ENCODE measurements at places on chromosomes 6 and 20.
A peak's percentile ranks its signal among the peaks of the same experiment; 100 is the strongest.

- DNase-seq: no peak
These were observed 12.4 kb upstream of the MAP3K4 start for GRCh38 chr6:160979061-160979708.

DNA sequence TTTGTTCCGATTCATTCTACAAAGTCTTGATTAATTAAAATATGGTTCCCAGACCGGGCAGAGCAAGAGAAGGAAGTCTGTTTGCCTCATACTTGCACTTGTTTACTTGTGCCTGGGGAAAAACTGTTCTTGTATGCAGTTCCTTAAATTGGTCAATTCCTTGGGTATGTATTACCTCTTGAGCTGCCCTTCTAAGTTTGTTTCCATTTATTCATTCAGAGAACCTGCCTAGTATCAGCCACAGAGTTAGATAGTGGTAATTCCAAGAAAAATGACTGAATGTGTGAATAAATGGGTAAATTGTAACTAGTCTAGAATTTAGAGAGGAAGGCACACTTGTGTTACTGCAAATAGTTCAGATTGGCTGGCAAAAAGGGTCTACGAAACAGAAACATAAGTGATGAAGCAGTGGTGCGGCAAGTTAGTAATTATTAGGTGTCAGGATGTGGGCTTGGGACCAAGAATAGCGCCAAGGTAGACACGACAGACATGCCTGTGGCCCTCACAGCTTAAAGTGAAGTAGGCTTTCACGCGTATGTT lies 525 bp upstream of the MAK start:
- no peak for DNase-seq

GRCh38 chr6:72720464-72720863 lies 98.6 kb downstream of the KCNQ5 start:
- DNase-seq: no peak

- peak; percentile 80 for DNase-seq
These were observed at the start of gene DPM1 for GRCh38 chr20:50957798-50958614. Gene DPM1, minus strand, starts transcription at chr20:50958532. Its CDS starts 9 bp downstream, at chr20:50958523.

DNA sequence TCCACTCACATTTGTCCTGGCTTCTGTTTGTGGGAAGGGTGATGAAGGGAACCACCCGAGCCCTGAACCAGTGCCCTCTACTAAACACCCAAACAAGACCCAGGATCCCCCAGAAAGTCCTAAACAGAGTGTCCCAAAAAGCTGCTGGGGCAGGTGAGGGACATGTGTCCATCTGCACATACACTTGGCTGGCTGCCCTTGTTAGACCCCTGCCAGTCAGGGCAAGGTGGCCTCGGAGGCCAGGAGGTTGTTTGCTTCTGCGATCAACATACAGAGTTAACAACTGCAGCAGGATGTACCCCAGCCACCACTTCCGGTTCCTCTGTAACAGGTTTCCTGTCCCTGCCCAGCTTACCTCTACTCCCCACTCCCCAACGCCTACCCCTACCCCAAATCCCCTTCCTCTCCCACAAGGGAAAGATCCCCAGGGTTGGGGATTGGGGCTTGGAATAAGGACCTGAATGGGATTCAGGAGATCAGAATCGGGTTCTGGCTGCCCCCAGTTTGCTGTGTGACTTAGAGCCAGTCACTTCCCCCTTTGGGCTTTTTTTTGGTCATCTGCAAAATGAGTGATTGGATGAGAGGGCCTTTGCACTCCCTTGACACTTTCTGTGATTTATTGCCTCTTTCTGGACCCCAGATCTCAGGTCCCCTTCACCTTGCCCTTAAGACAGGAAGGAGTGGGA lies 13.9 kb downstream of the DEF6 start:
- peak; percentile 45 for DNase-seq

DNA sequence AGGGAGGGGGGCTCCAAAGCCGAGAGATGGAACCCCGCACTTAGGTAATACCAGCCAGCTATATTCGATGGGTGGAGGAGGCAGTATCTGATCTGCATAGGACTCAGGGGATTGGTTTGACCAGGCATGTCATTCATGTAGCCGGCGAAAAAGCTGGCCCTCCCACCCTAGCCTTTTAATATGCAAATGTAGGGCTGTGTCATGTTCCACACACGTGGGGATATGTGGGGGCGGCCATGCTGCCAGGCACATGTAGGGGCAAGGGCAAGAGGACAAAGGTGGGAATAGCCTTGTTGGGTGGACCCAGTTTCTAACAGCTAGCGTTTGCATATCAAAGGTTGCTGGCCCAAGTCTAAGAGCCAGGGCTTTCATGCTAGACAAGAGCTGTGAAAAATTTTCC lies 39.1 kb upstream of the DDR1 start:
- no peak for DNase-seq

- DNase-seq: peak; percentile 8
These were observed 1.1 kb downstream of the ZNF165 start for GRCh38 chr6:28081486-28081751.

- DNase-seq: no peak
These were observed 105.6 kb downstream of the CDH26 start for GRCh38 chr20:60063739-60064380.

DNA sequence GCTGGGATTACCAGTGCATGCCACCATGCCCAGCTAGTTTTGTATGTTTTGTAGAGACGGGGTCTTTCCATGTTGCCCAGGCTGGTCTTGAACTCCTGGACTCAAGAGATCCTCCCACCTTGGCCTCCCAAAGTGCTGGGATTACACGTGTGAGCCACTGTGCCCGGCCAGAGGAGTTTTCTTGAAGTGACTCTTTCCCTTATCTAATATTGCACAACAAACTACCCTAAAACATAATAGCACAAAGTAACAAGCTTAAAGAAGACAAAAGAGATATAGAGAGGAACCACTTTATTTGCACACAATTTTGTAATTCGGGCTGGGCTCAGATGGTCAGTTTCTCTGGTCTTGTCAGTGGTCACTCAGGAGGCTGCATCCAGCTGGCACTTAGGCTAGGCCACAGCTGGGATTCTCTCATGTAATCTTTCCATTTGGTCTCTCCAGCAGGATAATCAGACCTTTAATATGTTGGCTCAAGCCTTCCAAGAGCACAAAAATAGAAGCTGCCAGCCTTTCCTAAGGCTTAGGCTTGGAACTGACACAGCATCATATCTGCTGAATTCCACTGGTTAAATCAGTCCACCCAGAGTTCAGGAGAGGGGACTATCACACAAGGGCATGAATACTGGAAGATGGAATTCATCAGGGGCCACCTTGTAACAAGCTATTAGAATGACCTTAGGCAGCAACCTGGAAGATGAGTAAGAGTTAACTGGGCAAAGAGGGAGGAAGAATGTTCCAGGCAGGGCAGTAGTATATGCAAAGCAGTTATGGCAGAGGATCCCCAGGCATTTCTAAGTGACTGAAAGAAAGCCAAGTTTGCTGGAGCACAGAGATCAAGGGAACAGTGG lies 56.7 kb upstream of the PNRC1 start:
- no peak for DNase-seq

GRCh38 chr6:106397431-106397830 lies 36.9 kb downstream of the CRYBG1 start:
- DNase-seq: no peak
